ENCODE measurements at places on chromosomes 1 and 21. TPM values are rescaled to one million over a fixed set of nuclear protein-coding genes. Genes with fewer than 3 reads are reported as not detected.

PALMD gene
- 0.12 TPM for total RNA-seq

NCF2 gene
- total RNA-seq: 0.25 TPM

CORT gene
- total RNA-seq: 0.84 TPM

S100A8 gene
- 1.4 TPM for total RNA-seq

FCRL2 gene
- total RNA-seq: not detected

TCHH gene
- total RNA-seq: 0.02 TPM

HAPLN2 gene
- total RNA-seq: 0.54 TPM

LCE1D gene
- not detected for total RNA-seq

MASP2 gene
- 0.25 TPM for total RNA-seq

SLC1A7 gene
- not detected for total RNA-seq

SEMA4A gene
- total RNA-seq: 0.39 TPM

PSRC1 gene
- total RNA-seq: 44.8 TPM

SHISAL2A gene
- total RNA-seq: not detected

NEK2 gene
- total RNA-seq: 50.2 TPM

RIPPLY3 gene
- total RNA-seq: not detected

MACF1 gene
- 146 TPM for total RNA-seq
